ENCODE measurements at places on chromosomes 5 and 9. TPM values are rescaled to one million over a fixed set of nuclear protein-coding genes. Genes with fewer than 3 reads are reported as not detected.

The RPP25L gene
- 39.8 TPM for total RNA-seq

The MEGF10 gene
- total RNA-seq = not detected

The CCL21 gene
- not detected for total RNA-seq

The UBE2QL1 gene
- total RNA-seq = 1.9 TPM

The CLINT1 gene
- total RNA-seq = 80.0 TPM

The MSMP gene
- total RNA-seq = not detected

The PCDHGA12 gene
- total RNA-seq = not detected

The EIF4E1B gene
- total RNA-seq = not detected

The RAB3C gene
- not detected for total RNA-seq

The BNIP1 gene
- 15.0 TPM for total RNA-seq

The NTNG2 gene
- 0.57 TPM for total RNA-seq

The KCTD16 gene
- total RNA-seq = not detected

The SUSD1 gene
- 13.4 TPM for total RNA-seq

The CTNNAL1 gene
- 52.7 TPM for total RNA-seq

The ISL1 gene
- total RNA-seq = 0.06 TPM
